ENCODE measurements at places on chromosomes 5 and 9.

GRCh38 chr5:98433673-98434072 is 339.8 kb upstream of the RGMB start:
- no peak for DNase-seq

DNA sequence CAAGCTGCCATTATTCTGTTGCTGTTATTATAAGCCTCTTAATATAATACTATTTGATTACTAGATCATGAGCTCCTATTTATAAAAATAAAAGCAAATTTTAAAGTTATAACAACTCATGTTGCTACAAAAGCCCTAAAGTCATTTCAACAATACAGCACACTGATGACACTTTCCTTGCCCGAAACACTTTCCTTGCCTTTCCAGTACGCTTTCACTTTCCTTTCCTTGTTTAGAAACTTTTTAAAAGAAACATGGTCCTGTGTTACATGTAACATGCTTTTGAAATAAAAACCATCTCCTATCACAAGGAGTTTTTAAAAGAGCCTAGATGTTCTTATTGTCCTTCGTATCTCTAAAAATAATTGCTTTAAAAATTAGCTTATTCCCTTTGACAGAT is 688.4 kb downstream of the PTPRD start:
- no peak for DNase-seq

DNA sequence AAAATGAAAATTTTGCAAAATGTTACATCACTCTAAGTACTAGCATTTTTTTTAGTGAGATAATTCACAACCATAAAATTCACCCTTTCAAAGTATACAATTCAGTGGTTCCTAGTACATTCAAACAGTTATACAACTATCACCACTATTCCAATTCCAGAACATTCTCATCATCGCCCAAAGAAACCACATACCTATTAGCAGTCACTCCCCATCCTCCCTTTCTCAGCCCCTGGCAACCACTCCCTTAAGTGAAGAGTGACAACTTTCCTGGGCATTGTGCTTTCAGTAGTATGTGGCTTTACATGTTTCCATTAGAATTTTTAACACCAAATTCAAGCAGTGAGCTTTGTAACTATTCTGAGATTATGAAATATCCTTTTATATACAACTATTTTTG is 81.4 kb downstream of the RASEF start:
- no peak for DNase-seq

DNA sequence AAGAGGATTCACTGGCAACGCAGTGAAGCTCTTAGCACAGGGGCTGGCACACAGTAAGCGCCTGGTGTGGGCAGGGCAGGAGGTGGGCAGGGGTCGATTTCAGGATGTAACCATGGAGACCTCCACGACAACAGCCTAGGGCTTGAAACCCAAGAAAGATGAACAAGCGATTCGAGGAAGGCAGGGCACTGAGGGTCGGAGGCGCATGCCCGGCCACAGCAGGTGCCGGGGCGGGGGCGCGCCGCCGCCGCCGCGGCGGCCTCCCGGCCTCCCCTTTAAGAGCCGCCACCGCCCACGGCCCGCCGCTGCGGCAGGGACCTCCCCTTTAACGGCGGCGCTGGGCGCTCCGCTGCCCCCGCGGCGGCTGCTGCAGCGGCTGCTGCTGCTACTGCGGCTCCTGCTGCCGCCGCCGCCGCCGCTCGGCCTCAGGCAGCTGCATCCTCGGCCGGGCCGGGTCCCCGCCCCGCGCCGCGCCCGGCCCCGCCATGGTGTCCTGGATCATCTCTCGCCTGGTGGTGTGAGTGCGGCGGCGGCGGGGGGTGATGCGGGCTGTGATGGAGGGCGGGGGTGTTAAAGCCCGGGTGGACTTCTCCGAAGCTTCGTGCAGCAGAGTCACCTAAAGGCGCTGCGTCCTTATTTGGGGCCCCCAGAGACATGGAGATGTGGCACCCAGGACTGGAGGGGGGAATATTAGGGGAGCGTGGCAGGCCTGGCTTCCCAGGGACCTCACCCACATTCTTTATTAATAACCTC is at the start of gene REEP2:
TSS of gene REEP2 (plus strand) at position 334 of the 753 bp plus-strand sequence. CDS start at position 486, 152 bp downstream.
- DNase-seq, result peak; percentile 98

GRCh38 chr5:158309088-158309807 is 450.3 kb upstream of the CLINT1 start:
- no peak for DNase-seq

Data from iPS-NIHi11 (cell line).